NB4 (cell line): ENCODE measurements at places on chromosomes 2 and 18.

GRCh38 chr18:61893309-61893970, 633 bp upstream of the RNF152 start:
- peak; percentile 14 for DNase-seq

DNA sequence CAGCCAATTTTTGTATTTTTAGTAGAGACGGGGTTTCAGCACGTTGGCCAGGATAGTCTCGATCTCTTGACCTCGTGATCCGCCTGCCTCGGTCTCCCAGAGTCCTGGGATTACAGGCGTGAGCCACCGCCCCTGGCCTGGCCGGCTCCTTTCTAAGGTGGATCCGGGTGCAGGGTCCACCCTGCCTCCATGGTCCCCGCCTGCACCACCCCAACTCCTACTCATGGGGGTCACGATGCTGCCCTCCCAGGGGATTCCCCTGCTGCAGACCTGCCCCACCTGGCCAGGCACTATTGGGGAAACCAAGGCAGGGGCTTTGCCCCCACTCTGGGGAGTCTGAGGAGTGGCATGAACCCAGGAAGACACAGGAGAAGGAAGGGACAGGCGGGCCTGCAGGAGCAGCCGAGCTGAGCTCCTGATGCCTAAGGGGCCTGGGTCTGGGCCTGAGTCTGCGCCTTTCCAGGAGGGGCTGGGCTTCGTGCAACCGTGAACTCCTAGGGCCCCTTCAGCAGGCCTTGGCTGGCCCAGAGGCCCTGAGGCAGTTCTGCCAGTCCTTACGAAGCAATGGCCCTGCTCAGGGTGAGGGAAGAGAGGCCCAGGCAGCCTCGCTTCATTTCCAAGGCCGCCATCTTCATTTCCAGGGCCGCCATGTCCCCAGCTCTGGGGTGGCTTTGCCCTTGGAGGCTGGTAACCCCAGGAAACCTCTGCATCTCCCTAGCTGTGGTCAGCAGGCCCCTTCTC, 67.2 kb upstream of the SMAD7 start:
- DNase-seq, result no peak

DNA sequence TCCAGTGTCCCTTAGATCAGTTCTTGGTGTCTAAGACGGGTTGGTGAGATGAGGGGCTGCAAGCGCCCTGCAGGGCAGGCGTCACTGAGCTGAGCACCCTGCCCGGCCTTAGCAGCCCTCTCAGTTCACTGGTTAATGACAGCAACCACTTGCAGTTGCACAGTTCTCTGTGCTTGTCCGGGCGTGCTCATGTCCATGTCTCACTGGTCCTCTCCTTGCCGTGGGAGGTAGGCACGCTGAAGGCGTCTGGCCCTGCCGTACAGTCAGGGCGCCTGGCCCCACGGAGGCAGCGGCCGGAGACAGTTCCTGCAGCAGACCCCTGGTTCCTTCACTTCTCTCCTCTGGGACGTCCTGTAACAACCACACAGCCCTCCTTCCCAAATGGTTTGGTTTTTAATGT, 75.3 kb downstream of the ARHGEF4 start:
- DNase-seq, result no peak

DNA sequence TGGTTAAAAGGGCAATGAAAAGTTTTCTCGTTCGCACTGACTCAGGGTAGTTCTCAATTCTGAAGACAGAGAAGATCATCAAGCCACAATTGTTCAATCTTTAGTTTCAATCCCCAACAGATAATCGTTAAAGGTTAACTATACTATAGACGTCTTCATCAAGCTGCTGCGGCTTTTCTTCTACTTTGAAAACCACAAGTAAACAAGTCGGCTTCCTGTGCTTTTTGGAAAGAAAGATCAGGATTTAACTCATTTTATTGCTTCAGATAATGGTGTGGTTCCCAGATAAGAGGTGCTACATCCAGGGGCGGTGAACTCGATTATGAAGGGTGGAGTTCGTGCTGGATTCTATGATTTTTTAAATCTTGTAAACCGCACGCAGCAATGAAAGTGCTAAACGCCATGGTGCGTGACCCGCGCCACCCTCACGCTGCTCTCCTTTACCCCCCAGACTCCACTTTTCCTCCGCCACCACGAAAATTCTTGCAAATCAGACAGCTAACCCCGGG, 545 bp upstream of the CDCA7 start:
- peak; percentile 92 for DNase-seq

GRCh38 chr2:20357638-20358389, 7.2 kb upstream of the PUM2 start:
- no peak for DNase-seq
